ENCODE measurements at places on chromosomes 6 and 20.
A peak's percentile ranks its signal among the peaks of the same experiment; 100 is the strongest.

DNA sequence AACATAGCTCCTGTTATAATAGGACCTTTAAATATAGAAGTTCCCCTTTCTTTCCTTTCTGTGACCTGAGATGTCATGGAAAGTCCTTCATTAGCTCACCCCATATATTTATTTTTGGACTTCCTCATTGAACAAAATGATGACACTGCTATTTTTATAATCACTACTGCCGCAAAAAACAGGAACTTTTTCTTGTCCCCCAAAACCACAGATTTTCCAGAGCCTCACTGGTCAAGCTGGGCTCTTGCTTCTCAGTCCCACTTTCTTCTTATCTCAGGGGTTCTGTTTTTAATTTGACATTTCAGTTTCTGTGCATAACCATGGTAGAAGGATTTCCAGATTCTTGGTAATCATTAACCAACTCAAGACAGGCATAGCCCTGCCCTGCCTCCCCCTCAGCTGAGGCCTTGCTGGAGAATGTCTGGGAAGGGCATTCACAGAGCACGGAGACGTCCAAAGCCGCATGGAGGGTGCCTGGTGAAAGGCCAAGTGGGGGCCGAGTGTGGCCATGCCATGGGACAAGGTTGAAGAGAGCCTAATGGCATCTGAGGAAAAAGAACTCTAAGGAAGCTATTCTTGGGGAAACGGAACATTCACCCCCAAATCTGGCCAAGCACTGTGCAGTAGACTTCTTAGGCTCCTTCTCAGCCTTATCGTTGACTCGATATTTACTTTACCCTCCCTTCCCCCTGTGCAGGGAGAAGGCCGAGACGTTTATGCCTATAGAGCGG lies 73.7 kb downstream of the EDN1 start:
- DNase-seq: peak; percentile 96

- no peak for DNase-seq
Observed at GRCh38 chr20:2179233-2179580, 77.6 kb downstream of the STK35 start.

GRCh38 chr20:52422574-52423336 lies 231.2 kb upstream of the ZFP64 start:
- DNase-seq: no peak

GRCh38 chr6:33208091-33208967 lies at the start of gene RING1:
RING1 (plus strand) TSS chr6:33208500; CDS start chr6:33208823, 323 bp downstream.
- DNase-seq: peak; percentile 75

GRCh38 chr6:42012501-42013133 lies 37.7 kb upstream of the TAF8 start:
- no peak for DNase-seq

DNA sequence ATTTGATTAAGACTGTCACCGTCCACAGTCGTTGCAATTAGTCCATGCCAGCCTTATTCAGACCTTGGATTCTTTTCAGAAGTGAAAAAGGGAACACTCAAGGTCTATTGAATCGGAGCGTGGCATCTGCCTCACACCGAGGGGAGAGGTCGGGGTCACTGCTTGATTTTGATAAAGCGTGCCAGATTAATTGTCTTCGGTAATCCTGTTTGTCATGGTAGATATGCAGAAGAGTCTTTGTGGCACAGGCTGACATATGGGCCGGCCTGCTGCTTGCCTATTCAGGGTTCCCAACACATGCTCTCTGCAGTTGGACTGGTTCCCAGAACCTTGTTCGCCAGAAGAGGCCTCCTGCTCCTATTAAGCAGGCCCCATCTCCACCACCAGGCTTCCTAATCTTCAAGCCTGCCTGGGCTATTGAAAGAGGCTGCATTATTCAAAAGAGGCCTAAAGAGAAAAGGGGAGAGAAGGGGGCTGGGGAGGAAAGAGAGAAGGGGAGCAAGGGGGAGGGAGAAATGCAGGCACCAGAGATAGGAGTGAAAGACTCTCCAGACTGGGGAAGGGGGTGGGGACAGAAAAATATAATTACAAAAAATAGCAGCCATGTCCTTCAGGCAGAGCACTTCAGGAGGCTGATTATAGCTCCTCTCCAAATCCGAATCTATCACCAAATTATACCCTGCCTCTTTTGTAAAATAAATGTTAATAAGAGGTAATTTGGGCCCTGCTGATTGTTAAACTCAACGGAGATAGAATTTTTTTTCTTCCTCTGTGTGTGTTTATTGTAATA lies 611.3 kb downstream of the HDGFL1 start:
- DNase-seq: no peak

GRCh38 chr6:157312757-157313156 lies 10.6 kb downstream of the TMEM242 start:
- DNase-seq: no peak

DNA sequence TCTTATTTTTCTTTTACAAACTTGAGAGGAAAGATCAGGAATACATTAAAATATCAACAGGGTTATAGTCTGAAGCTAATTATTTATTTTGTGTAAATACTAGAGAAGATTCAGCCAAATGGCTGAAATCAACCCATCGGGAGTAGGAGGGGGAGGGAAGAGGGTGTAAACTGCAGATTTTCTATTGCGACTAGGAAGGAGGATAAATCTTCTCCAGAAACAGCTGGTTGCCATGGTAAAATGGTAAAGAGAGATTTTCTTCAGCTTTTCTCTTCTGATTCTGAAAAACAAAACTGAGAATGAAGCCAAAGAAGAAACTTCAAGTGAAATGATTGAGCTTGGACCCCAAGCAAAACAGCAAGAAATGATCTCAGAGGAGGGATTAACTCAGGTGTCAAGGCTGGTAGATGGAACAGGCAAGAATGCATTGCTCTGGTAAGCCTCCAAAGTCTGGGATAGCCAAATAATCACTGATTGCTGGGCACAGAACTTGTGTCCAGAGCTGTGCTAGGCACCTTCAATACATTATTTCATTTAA lies 193.5 kb upstream of the SPTLC3 start:
- DNase-seq: no peak

DNA sequence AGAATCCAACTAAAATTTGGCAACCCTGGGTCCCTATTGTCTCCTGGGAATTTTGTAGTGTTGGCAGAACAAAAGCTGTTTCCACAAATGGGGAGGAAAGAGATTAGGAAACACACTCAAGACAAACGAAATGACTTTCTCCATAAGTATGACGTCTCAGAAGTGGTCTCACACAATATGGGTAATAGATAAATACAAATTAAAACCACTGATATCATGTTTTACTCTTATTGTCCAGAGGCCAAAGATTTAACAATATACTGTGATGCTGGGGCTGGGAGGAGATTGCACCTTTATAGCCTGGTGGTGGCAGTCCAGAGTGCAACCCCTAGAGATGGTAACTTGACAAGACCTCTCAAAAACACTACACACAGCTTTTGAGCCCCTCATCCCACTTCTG lies 18.6 kb downstream of the FKBP1A start:
- DNase-seq: no peak

DNA sequence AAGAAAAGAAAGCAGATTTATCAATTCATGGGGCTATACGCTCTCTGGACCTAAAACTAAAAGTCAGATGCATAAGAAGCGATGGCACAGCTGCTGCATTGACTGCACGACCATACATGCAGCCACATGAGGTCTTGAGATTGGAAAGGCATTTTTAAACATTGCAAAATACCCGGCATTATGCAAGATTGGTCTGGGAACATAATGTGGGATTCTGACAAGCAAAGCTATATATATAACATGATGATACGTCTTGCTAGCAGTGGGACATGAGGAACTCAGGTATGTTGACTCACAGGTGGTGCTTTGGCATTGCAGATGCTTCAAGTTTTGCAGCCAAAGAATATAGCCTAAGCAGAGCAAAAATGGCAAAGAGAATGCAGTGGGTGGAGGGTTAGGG lies 55.1 kb downstream of the SAMD3 start:
- DNase-seq: no peak

DNA sequence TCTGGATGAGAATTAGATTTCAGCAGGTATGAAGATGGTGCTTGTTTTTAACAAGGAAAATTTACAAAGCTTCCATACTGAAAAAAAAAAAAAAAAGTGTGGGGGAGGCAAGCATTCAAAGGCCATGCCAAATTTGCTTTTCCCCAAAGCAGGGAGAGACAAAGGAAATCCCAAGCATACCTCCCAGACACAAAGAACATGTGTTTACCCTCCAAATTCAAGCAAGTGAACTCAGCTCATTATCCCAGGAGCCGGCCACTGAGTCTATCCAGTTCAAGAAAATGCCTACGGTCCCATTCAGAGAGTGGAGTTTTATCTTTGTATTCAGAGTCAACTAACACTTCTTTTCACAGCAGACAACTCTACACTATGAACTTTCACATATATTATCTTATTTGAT lies 102.7 kb upstream of the ID4 start:
- no peak for DNase-seq

GRCh38 chr6:72290620-72291019 lies 331.2 kb upstream of the KCNQ5 start:
- DNase-seq: no peak

- DNase-seq: no peak
Observed at GRCh38 chr6:84273048-84273809, 45.8 kb upstream of the CEP162 start.

GRCh38 chr20:49591217-49591865 lies 23.4 kb upstream of the PTGIS start:
- DNase-seq: no peak

DNA sequence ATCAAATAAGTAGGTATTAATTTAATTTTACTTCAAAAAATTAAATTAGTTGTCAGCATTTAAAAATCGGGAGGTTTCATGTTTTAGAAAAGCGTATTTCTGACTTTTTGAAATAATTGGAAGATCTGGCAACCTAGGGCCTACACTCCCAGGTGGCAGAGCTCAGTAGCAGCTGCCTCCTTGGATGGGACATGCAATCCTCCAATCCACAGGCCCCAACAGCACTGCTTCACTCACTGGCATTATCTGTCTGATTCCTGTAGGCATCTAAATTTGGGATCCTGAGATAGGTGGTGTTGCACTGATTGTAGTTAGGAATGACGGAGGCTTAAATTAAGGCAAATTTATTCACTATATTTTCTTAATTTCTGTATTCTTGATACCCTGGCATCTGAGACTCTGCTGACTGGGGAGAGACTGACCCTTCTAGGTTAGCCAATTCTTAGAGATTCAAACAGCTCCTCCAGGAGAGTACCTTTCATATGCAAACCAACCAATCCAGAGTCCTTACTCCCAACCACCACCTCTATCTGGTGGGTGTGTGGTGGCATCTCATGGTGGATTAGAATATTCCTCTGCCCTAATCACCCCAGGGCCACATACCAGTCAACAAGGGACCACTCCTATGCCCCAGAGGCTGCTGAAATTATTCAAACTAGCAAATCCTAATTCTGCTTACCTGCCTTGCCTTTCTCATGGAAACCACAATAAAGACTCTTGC lies 146.6 kb upstream of the GLP1R start:
- DNase-seq: no peak

DNA sequence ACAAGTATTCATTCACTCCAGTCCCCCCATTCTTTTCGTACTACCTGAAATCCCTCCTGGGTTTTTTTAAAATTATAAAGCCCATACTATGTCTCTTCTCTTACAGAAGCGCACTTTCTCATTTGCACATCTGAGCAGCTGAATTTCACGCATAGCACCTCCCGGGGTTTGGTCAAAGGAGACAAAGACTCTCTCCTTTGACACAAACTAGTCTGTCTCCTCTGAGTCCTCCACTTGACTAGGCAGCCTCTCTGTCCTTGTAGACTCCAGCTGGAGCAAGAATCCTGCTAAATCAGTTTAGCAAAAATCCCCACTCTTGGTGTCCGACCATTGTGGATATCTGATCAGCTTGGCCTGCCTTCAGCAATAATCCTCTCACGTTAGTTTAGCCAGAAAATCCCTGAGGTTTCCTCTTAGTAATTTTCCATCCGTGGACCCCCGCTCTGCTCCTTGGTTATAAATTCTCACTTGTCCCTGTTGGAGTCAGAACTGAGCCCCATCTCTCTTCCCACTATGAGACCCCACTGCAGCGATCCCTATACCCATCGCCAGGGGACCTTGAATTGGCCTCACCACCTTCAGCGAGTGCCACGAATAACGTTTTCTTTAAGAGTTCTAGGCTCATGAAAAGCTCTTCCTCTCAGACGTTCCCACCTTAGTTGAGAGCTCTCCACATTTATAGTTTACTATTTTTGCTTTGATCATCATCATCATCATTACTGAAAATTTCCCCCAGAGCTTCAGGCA lies 29.0 kb downstream of the PDYN start:
- no peak for DNase-seq

- DNase-seq: no peak
Observed at GRCh38 chr6:128238225-128238624, 282.2 kb downstream of the PTPRK start.

DNA sequence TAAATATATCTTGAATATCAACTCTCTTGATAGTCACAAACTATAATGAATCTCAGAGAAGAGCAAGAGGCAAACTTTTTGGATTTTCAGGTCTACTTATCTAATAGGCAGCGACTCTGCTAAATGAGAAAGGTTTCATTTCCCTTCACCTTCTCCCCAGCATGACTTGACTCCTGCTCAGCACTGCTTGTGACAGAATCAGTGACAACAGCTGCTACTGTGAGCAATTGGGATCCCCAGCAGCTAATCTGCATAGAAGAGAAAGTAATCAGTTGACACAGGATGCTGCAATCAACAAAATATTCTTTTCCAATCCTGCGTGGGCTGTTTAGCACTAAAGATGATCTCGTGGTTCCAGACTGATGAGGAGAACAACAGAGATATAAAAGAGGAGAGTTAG lies 205.5 kb downstream of the MMUT start:
- DNase-seq: no peak

DNA sequence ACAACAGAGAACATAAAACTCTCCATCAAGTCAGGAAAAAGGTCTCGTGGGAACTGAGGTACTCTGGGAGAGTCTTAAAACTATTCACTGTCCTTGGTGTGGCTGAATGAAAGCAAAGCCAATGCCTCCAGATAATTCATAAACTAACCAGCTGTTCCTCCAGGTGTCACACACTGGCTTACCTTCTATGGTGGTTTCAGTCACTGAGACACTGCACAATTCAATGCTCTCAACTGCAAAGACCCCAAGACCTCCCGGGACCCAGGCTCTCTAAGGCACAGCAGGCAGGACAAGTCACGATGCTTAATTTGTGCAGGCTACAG lies 100.8 kb downstream of the GMPR start:
- no peak for DNase-seq

DNA sequence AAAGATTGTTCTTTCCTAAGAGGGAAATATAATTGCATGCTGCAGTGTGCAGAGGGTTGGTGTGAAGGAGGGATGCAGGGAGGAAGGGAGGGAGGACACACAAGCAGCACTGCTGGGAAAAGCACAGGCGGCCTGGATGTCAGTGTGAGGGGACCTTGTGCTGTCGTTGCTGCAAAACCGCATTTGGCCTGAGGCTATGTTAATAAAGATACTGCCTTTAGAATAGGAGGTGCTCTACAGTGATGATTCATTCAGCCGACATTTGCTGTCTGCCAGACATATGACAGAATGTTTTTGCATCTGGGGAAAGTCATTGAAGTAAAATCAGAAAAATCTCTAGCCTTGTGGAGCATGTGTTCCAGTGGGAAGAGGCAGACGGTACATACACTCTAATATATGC lies 50.5 kb upstream of the TRIM26 start:
- DNase-seq: no peak
